ENCODE measurements at places on chromosomes 1 and 21.

GRCh38 chr1:15684468-15685291 lies 560 bp downstream of the PLEKHM2 start:
- H3K4me3 ChIP-seq = peak overlapping the region; percentile 90
- peak; percentile 13 for DNase-seq
- no peaks in the 10 kb centered on the region for H3K36me3 ChIP-seq
- peaks cover 32% of the 10 kb centered on the region for H3K4me1 ChIP-seq
- peak overlapping the region; percentile 75 for H3K27ac ChIP-seq

GRCh38 chr21:44331209-44331608 lies 8.0 kb downstream of the CFAP410 start:
- H3K4me1 ChIP-seq = peaks cover 2% of the 10 kb centered on the region
- peaks cover 20% of the 10 kb centered on the region for H3K36me3 ChIP-seq
- no peaks in the 10 kb centered on the region for H3K27me3 ChIP-seq
- no peak overlapping the region for H3K4me3 ChIP-seq

DNA sequence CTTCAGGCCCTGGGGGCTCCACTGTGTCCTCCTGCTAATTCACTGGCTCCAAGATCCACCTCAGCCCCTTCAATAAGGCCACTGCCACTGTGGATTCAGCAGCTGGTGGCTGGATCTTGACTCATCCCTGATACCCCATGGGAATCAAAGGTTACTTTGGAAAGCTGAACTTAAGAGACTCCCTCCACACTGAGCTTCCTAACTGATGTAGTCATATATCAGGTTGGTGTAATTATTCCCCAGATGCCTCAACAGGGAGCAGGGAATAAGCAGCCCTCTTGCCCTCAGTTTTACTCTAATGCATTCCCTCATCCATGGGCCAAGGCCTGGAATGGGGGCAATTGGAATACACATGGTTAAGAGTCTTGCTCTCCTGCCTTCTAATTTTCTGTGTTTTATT lies 164.6 kb downstream of the FASLG start:
- peaks cover 10% of the 10 kb centered on the region for H3K4me1 ChIP-seq
- no peak overlapping the region for H3K27ac ChIP-seq
- no peaks in the 10 kb centered on the region for H3K36me3 ChIP-seq
- no peak overlapping the region for H3K4me3 ChIP-seq

- H3K27me3 ChIP-seq = no peaks in the 10 kb centered on the region
- DNase-seq = no peak
- no peak overlapping the region for H3K27ac ChIP-seq
- no peaks in the 10 kb centered on the region for H3K36me3 ChIP-seq
These were observed 60.8 kb downstream of the NGF start for GRCh38 chr1:115277276-115277675.

GRCh38 chr1:161082483-161082882 lies 6.9 kb downstream of the NECTIN4 start:
- DNase-seq = no peak
- H3K27me3 ChIP-seq = no peaks in the 10 kb centered on the region
- H3K4me1 ChIP-seq = no peaks in the 10 kb centered on the region

DNA sequence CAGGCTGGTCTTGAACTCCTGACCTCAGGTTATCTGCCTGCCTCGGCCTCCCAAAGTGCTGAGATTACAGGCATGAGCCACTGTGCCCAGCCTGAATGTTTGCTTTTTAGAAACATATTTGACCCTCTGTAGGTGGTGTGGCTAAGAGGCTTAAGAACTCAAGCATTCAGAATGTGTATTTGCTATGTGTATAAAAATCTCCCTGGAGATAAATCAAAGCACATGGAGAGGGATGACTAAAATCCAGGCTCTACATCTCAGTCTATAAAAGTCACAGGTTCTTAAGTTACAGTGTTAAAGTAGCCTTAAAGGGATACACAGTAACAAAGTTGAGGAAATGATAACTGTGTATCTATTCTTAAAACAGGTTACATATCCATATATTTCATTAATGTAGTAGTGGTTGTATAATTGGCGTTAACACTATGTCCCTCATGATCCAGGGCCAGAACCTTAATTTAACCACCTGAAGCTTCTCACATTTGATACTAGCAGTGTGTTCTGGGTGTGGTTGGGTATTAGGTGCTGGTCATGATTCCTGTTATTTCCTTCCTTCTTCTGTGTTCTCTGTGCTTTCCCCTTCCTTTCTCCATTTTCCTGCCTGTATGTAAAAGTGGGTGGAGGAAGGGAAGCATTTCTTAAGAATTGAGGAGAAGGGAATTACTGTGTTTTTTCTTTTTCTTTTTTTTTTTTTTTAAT lies 16.2 kb downstream of the GIPC2 start:
- H3K27ac ChIP-seq = no peak overlapping the region
- no peak for DNase-seq
- no peak overlapping the region for H3K4me3 ChIP-seq
- H3K27me3 ChIP-seq = no peaks in the 10 kb centered on the region
- H3K36me3 ChIP-seq = no peaks in the 10 kb centered on the region

- H3K4me3 ChIP-seq = no peak overlapping the region
- no peak overlapping the region for H3K27ac ChIP-seq
- no peak for DNase-seq
- no peaks in the 10 kb centered on the region for H3K4me1 ChIP-seq
- no peaks in the 10 kb centered on the region for H3K36me3 ChIP-seq
These were observed 317.1 kb downstream of the NTNG1 start for GRCh38 chr1:107457989-107458388.

GRCh38 chr1:17696417-17697301 lies 58.5 kb upstream of the ACTL8 start:
- no peaks in the 10 kb centered on the region for H3K27me3 ChIP-seq
- no peaks in the 10 kb centered on the region for H3K36me3 ChIP-seq
- H3K27ac ChIP-seq = no peak overlapping the region
- no peak overlapping the region for H3K4me3 ChIP-seq
- no peak for DNase-seq

DNA sequence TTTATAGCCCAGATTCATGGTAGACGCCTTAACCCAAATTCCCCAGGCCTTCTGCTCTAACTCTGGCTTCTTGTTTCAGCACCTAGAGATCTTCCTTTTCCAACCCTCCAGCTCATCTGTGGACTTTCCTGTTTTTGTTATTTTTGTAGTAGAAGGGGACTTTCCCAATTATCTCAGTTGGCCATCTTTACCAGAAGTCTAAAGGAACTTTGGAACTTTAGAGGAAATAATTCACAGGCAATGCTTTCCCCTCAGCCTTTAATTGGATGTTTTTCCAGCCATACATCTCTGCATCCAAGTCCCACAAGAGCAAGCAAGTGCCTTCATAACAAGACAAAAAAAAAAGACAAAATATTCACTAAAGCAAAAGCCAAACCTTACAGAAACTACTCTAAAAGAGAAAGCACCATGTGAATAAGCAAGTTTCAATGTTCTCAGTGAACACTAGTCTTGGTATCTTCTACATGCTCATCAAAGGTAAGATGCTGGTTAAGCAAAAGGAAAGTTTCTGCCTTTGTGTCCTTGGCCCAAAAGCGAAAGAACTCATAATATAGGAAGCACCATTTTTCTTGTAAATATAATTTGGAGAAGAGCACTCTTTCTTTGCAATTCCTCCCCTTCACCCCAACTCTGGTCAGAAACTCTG lies 377.3 kb downstream of the SETD4 start:
- DNase-seq = no peak
- no peak overlapping the region for H3K27ac ChIP-seq
- no peaks in the 10 kb centered on the region for H3K36me3 ChIP-seq
- no peak overlapping the region for H3K4me3 ChIP-seq
- H3K4me1 ChIP-seq = no peaks in the 10 kb centered on the region

GRCh38 chr1:2466958-2467554 lies 9.0 kb upstream of the PLCH2 start:
- DNase-seq = no peak
- no peak overlapping the region for H3K4me3 ChIP-seq
- H3K36me3 ChIP-seq = no peaks in the 10 kb centered on the region
- no peak overlapping the region for H3K27ac ChIP-seq

DNA sequence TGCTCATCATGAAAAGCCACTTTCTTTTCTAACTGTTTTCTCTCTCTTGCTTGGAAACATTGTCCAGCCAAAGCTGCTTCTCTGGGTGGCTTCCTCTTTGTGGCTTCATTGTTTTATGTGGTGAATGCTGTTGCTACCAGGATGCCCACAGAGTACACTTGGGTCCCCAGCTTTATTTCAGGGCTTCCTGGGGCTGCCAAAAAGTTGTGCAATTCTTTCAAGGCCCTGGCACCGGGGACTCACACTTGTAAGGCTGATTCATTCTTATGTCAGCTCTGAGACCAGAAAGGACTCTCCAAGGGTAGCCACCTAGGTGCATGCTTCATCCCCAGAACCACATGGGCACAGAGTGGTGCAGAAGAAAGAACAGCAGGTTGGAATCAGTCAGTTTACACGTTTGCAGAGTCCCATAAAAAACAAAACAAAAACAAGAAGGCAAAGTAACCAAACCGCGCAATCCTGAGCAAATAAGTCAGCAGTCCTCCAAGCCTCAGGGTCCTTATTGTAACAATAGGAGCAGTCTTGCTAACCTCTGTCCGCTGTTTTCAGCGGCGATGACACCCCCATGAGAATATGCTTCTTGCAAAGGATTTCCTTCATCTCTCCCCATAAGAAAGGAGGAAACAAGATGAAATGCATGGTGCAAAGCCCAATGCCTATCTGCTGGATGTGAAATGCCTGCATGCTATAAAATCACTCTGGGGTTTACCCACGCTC lies 89.9 kb upstream of the SSX2IP start:
- H3K27me3 ChIP-seq = no peaks in the 10 kb centered on the region
- DNase-seq = peak; percentile 26
- H3K4me1 ChIP-seq = peaks cover 20% of the 10 kb centered on the region

DNA sequence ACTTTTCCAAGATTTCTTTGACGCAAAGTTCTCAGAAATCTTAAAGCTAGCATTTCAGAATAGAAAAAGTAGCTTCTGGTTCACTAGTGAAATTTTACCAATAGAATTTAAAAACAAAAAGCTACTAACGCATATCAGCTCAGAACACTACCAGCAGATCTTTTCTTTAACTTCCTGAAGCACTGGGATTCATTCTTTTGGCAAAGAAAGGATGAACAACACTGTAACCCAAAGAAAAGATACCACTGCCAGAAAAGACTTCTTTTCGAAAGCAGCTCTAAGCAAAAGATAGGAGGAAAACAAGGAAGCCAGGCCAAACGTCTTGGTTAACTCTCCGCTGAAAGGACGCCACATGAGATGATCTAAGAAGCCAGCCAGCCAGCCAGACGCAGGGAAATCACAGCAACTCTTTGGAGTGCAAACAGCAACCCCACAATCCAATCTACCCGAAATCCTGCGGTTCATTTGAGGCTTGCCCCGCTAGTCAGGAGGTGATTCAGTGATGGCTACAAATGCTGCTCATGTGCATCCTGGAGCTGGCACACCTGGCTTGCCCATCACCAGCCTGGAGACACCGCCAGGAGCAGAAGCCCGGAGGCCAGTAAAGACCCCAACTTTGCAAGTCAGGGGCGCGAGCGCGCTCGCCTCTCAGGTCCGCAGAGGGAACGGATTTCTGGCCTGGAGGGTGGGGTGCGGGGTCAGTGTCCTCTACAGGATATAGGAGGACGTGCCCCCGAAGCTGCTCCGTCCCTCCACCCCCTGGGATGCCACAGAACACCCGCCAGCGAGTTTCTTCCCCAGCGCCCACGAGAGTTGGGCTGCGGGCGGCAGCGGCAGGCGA lies 812 bp downstream of the NBPF1 start:
- peaks cover 11% of the 10 kb centered on the region for H3K36me3 ChIP-seq
- H3K4me3 ChIP-seq = peak overlapping the region; percentile 63
- peaks cover 2% of the 10 kb centered on the region for H3K27me3 ChIP-seq
- H3K4me1 ChIP-seq = peaks cover 22% of the 10 kb centered on the region

DNA sequence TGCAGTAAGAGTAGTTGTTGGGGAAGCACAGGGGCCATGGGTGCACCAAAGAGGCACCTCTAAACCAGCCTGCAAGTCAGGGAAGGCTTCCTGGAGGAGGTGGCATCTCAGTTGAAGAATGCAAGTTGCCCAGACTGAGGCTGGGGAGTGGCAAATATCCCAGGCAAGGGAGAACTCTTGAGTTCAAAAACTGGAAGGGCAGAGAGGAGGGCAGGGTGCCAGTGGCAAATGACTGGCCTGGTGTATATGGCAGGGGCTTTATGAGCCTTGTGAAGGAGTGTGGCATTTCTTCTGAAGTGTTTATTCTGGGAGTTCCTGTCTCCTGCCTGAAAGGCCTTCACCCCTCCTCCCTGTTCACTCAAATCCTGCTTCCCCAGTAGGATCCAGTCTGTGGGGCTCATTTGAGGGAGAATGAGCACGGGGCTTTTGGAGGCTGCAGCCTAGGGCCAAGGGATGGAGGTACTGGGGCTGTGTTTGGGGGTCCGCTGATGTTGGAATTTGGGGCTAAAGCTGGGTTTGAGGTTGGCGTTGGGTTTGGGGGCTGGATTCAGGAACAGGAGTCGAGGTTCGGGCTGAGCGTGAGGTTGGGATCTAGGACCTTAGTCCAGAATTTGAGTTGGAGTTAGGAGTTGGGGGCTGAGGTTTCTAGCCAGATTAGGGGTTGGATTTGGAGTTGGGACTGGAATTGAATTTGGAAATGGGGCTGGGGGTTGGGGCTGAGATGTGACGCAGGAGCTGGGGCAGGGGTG lies at the start of gene TMEM125:
Gene TMEM125 (plus strand): TSS at position 357 of the 749 bp plus-strand sequence. CDS start 2,740 bp downstream, outside the sequence.
- no peak within 1 kb of the TSS for H3K4me3 ChIP-seq
- no peaks in the 10 kb centered on the region for H3K36me3 ChIP-seq
- no peaks in the 10 kb centered on the region for H3K27me3 ChIP-seq
- peaks cover 21% of the 10 kb centered on the region for H3K4me1 ChIP-seq
- no peak for DNase-seq

DNA sequence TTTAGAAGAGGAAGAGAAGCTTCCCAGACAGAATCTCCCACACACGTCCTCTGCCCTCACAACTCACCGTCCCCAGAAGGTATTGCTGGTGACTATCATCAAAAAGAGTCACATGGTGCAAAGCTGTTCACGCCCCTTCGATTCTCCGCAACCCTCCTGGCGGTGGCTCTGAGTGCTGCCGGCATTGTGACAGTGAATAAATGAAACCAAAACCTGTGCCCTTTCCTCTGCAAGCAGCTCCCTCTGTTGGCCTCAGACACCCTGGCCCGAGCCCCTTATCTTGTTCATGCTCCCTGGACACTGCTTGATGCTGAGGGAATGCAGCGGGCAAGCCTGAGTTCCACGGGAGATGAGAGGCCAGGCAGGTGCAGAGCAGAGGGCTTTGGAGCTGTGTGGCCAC lies 510.3 kb downstream of the NPHP4 start:
- H3K27me3 ChIP-seq = no peaks in the 10 kb centered on the region
- peaks cover 4% of the 10 kb centered on the region for H3K4me1 ChIP-seq
- H3K4me3 ChIP-seq = no peak overlapping the region
- H3K36me3 ChIP-seq = no peaks in the 10 kb centered on the region
- DNase-seq = peak; percentile 38
- no peak overlapping the region for H3K27ac ChIP-seq

- no peak overlapping the region for H3K27ac ChIP-seq
- H3K4me1 ChIP-seq = peaks cover 12% of the 10 kb centered on the region
- no peaks in the 10 kb centered on the region for H3K27me3 ChIP-seq
- H3K36me3 ChIP-seq = no peaks in the 10 kb centered on the region
These were observed 33.1 kb upstream of the ZNF644 start for GRCh38 chr1:91054780-91055481.

DNA sequence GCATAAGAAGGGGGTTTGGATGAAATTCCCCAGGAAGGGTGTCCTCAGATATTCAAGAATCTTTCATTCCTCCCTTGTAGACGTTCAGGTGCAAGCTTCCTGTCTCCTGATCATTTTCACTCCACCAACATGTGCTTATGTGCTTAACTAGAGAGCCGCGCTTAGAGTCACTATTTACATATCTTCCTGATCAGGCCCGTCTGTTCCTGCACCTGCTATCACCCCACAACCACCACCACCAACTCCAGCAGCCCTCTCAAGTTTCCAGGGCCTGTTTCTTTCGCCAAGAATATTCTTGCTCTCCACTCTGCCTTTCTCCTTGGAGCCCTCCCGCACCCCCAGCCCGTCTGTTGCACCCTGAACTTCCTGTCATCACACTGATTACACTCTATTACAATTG lies 113.4 kb downstream of the SPSB1 start:
- H3K36me3 ChIP-seq = no peaks in the 10 kb centered on the region
- H3K27me3 ChIP-seq = no peaks in the 10 kb centered on the region
- DNase-seq = no peak
- no peak overlapping the region for H3K4me3 ChIP-seq
